ENCODE measurements at places on chromosomes 12 and 14.

GRCh38 chr12:97476255-97476654, 13.7 kb downstream of the RMST start:
- DNase-seq, result no peak

DNA sequence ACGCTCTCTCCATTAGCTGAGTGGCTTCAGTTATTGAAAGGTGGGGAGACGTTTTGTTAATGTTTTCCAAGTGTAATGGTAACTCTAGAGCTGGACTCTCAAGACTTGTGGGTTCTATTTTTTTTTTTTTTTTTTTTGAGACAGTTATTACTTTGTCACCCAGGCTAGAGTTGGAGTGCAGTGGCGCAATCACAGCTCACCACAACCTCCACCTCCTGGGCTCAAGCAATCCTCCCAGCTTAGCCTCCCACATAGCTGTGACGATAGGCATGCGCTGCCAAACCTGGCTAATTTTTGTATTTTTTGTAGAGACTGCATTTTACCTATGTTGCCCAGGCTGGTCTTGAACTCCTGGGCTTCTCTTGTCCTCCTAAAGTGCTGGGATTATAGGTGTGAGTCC, 26.2 kb downstream of the ATF1 start:
- DNase-seq, result no peak

DNA sequence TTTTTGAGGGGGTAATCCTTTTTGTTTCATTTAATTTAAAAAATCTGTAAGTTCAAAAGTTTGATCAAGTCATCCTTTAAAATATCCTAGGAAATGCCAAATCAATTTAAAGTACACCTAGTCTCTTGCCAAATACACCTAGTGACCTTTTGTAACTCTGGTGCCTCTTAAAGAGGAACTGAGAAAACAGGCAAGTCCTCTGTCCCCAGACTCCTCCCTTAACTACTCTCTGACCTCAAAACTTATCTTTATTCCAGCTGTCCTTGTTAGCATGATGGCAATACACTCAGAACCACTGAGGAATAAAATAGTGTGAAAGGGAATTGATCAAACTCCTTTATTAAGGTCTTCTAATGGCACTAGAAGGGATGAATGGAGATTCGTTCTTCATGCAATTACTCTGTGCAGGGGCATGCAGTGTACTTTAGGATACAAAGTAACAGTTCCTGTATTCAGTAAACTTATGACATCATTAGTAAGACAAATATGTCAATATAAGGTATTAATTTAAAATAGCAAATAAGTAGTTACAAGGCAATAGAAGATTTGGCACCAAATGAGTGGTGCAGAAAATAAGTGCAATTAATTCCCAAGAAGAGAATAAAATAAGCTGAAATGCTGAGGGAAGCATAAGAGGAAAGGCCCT, 3.3 kb downstream of the FAR2 start:
- no peak for DNase-seq

GRCh38 chr14:103384450-103385151, 614 bp upstream of the MARK3 start:
- DNase-seq, result no peak

DNA sequence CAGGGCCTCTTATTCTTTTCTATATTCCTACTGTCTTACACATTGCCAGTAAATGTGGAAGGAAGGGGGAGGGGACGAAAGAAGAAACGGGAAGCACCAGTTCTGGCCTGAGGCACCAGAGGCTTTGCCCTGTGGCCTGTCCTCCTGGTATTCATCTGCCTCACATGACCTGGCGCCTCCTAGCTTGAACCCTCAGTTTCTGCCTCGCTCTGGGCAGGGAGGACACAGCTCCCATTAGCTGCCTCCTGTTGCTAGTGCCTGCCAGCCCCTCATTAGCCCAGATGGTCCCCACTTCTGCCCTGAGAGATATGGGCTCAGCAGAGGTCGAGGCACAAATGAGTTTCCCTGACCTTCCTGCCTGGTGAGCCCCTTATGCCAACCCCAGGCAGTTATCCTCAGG, 3.0 kb upstream of the PLEKHG6 start:
- no peak for DNase-seq

DNA sequence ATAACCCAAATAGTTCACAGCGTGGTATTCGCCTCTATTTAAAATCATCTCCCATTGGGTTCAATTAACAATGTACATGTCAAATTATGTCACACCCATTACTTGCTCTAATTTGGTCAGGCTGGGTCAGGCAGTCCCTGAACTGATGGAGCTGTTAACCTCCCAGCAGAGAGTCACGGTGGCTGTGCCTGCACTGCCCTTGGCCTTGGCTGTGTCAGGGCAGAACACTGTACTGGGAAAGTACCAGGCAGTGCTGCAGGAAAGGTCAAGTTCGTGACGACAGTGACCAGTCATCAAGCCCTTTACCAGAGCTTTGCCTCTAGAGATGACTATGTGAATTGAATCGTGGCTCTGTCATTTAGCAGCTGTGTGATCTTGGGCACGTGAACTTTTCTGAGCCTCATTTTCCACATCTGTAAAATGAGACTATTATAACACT, 100.0 kb downstream of the ARF6 start:
- peak; percentile 43 for DNase-seq

- DNase-seq, result no peak
Observed at GRCh38 chr14:39451811-39452210, 19.6 kb upstream of the FBXO33 start.

DNA sequence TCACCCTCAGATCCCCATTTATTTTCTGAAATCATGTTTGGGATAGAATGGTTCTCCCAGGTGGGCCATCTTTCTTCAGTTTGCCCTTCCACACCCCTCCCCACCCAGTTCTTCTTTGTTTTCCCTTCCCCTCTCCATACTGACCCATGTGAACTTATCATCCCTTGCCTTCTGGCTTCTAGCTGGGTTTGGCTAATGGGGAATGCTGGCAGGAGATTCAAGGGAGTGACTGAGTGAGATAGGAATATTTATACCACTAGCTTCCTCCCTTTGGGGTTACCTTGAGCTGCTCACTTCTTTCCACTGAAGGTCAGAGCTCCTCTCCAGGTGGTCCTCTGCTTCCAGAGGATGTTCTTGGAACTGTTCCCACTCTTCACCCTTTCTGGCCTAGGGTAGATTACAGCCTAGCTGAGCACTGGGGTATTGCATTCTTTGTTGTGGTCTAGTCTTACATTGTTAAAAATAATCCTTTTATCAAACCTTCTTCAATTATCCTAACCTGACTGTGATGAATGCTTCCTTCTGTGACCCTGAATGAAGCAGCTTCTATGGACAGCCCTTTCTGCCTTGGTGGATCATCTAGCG, 88.3 kb upstream of the ATP2B1 start:
- DNase-seq, result no peak

DNA sequence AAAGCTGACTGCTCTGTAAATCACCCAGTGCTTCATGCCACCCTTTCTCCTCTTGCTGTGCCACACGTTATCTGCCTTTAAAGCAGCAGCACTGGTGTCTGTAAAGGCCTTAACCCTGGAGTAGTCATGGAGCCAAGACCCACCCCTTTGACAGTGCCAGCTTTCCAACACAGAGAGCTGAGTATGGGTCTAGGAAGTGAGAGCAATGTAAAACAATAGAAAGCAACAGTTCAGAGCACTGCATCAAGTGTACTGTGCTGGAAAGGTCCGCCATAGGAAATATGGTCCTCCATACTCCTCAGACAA, 139.5 kb downstream of the DAD1 start:
- DNase-seq, result no peak

DNA sequence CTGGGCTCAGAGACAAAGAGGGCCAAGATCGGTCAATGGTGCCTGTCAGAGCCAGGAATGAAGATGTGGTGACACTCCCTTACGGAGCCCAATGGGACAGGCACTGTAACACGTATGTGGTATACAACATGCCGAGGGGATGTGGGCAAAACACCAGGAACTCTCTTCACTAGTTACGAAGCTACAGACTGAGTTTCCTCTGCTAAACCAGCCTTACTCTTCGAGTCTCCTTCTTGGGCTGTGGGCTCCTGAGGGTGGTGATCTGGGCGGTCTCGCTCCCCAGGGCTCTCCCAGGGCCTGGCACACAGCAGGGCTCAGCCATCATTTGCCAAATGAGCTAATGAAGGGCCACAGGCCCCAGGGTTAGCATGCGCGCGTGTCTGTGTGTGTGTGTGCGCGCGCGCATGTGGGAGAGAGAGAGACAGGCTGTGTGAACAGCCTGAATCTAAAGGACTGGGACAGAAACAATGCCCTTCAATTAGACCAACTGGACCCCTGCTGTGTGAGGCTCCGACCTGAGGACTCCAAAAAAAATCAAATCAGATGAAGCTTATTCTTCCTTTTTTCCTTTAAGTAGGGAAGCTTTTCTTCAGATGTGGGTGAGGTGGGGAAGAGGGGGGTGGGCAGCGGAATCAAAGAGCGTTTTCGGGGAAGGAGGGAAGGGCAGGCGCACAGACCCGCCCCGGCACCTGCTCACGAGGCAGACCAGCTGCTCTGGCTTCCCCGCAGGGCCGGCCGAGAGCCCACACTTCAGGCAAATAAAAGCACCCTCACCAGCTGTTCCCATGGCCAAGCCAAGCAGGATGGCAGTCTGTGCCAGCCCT, 42.5 kb downstream of the CCDC88C start:
- DNase-seq, result no peak

GRCh38 chr12:7959701-7960121, 23.7 kb upstream of the SLC2A3 start:
- peak; percentile 96 for DNase-seq

DNA sequence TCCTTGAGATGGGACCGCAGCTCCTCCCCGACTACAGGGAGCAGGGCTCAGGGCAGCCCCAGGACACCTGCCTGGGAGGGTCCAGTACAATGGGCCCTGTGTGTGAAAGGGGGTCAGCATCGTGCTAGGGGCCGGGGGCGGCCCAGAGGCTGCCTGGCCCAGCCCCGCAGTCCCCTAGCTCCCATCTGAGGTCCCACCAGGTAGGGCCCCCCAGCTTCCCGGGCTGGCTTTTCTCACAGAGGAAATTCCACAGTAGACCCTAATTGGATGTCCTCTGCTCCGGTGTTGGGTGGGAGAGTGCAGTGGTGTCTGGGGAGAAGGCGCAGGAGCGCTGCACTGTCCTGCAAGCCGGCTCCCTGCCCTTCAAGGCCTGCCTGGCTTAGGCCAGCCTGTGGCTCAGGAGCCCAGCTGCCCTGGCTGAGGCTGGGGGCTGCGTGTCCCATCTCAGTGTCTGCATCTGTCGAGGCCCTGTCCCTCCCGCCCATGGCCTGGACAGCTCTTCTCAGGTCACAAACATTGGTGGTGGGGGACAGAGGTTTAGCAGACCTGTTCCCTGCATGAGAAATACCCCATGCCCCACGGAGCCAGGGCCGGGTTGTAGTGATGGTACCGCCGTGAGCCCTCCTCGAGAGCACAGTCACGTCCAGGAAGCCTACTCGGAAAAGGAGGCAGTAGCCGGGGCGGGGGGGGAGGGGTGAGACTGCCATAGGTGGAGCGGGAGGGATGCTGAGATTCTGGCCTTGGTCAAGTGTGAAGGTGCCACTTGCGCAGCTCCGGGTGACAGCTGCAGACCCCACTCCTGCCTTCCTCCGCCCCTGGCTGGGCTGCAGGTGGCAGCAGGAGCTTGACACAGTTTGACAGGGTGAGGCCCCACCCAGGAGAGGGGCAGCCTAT, 11.6 kb downstream of the HIP1R start:
- no peak for DNase-seq

DNA sequence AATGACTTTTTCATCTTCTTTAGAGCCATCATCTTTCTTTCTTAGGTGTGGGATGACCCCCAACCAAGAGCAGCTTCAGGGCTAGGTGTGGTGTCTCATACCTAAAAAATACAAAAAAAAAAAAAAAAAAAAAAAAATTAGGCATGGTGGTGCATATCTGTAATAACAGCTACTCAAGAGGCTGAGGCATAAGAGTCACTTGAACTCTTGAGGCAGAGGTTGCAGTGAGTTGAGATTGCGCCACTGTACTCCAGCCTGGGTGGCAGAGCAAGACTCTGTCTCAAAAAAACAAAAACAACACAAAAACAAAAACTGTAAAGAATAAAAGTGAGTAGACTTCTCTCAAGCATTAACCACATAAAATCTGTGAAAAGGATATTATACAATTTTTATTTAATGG, 8.0 kb upstream of the ATF7IP start:
- DNase-seq, result no peak
